ENCODE measurements at places on chromosomes 12 and 14.
A peak's percentile ranks its signal among the peaks of the same experiment; 100 is the strongest.

DNA sequence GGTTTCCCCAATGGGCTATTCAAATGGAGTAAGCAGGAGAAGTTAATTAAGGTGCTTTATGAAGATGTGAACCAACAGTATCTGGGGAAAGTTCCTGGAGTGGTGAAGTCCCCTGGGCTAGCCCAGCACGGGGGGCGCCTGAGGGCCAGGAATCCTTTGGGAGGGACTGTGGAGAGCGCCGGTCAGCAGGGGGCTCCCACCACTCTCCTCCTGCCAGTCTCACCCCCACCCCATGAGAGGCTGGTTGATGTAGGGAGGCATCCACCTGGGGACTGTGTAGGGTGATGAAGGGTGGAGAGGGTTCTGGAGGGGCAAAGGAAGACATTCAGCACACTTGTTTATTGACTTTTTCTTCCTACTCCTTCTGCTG is 4.4 kb downstream of the CEBPE start:
- DNase-seq, result no peak

DNA sequence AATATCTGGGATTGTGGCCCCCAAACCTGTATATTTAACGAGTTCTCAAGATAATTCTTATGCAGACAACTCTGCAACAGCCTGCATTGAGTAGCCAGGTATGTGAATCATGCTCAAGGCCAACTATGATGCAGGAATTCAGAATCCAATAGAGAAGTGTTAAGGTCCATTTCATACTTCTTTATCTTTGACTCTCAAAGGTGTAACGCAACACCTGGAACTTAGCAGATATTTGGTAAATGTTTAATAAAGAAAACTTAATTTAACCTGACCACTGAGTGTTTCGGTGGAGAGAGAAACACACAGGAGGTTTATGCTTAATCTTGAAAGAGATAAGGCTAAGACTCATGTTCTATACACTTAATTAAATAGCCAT is 156.5 kb upstream of the PLEKHG7 start:
- no peak for DNase-seq

DNA sequence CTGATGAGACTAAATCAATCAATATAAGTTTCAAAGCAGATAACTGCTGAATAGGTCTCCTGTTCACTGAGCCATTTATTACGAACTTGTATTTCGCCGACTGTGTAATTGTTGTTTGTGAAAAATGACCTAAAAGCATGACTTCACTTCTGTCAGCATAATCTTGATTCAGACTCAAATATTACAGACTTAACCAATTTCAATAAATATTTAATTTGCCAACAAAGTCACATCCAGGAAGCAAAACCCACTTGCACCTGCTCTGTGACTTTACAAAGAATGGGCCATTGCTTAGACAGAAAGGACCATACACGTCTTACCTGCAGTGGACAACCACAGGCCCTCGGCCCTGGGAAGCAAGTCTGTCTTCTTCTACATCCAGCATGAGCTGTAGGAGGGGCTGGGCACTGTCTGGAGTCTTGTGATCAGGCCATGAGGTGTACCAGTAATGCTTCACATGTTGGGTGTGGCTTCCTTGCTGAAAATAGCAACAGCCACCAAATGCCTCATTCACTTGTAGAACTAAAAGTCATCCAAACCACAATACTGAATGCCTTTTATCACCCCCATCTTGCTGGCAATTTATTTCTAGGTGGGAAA is 23.5 kb upstream of the PTPRB start:
- no peak for DNase-seq

DNA sequence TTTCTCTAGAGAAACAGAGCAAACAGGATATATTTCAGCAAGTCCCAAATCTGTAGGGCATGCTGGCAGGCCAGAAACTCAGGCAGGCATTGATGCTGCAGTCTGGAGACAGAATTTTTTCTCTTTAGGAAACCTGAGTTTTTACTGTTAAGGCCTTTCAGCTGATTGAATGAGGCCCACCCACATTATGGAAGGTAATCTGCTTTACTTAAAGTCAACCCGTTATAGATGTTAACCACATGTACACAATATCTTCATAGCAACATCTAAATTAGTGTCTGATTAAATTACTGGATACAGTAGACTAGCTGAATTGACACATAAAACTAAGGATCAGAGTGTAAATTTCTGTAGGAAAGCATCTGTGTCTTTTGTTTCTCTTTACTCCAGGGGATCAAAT is 65.2 kb downstream of the SRGAP1 start:
- DNase-seq, result no peak

DNA sequence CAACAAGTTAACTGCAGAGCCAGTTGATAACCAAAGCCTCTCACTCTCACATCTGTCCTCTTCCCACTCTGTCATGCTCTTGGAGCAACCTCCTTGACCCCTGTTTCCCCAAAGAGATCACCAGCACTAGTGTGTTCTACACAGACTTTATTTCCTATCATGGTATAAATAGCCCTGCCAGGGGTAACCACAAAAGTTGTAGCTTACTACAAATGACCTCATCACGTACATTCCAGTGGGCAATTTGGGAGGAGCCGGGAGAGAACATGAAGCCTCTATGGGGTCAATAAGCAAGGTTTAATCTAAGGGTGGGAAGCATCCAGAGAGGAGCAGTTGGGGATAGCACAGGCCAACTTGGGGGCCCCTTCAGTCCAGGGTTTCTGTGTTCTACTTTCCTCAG is 186.5 kb downstream of the KCNA5 start:
- DNase-seq, result no peak

GRCh38 chr14:105499256-105500035 is 8.4 kb downstream of the TEDC1 start:
- DNase-seq, result no peak

DNA sequence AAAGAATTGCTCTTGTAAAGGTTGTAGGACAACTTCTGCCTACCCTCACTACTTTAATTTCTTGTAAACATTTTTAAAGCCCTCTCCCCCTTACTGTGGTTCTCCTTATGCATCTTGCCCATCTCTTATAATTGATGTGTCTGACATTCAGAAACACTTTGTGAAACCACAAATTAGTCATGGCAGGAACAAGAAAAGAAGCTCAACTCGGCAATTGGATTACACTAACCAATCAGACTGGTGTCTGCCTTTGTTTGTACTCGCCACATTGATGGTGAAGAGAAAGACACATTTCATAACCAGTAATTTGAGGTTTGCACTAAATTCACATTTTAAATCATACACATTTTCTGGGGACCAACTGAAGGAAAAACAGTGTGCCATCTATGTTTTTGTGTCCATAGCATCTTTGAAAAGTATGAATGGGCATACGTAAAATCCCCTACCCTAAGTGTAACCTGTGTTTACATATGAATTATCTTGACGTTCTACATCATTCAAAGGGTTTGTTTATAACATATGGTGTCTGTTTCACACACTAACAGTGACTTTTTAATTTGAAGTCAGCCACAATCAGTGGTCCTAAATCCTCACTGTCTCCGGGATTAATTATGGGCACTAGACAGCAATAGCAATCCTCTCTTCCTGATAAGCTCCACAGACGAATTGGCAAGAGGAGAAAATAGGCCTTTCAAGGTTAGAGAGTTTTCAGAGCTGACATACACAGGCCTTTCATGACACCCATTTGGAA is 49.9 kb downstream of the OTX2 start:
- no peak for DNase-seq

- DNase-seq, result no peak
Measured at GRCh38 chr14:65422088-65422834, 9.7 kb downstream of the FUT8 start.

DNA sequence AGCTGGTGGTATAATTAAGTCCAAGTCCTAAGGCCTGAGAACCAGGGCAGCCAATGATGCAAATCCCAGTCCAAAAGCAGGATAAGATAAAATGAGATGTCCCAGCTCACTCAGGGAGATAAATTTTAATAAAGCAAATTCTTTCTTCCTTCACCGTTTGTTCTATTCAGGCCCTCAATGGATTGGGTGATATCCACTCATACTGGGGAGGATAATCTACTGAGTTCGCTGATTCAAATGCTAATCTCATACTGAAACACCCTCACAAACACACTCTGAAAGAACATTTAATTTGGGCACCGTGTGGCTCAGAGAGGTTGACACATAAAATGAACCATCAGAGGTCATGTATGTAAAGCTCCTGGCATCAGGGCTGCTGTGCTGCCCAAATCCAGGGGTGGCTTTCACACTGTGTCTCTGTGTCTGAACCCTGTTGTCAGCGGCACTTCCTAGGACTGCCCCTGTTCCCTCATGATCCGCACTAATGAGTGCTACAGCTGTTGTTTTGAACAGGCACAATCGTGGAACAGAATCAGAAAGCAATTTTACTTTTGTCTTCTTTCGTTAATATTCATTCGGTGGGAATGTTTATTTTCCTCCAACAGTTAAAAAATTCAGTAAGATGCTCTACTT is 428.5 kb upstream of the FBXO33 start:
- no peak for DNase-seq

- DNase-seq, result peak; percentile 5
Measured at GRCh38 chr14:44657696-44658388, 150.8 kb upstream of the FSCB start.

GRCh38 chr12:109642506-109643132 is 69.0 kb downstream of the MVK start:
- no peak for DNase-seq

GRCh38 chr14:47240748-47241437 is 434.5 kb downstream of the MDGA2 start:
- DNase-seq, result no peak

DNA sequence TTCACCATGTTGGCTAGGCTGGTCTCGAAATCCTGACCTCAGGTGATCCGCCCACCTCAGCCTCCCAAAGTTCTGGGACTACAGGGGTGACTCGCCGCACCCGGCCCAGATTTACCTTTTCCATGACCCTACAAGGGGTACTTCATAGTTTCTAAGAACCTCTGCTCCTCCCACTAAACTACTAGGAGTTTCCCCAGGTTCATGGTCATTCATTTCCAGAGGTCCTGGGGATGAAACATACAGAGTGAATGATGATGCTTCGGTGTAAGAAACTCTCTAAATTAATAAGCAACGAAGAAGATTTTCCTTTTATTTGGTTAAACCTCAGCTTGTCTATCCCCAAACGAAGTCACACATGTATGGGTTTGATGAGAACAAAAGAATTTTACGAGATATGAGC is 56.9 kb downstream of the AMN start:
- no peak for DNase-seq

GRCh38 chr14:61326146-61326545 is 4.8 kb downstream of the PRKCH start:
- no peak for DNase-seq

DNA sequence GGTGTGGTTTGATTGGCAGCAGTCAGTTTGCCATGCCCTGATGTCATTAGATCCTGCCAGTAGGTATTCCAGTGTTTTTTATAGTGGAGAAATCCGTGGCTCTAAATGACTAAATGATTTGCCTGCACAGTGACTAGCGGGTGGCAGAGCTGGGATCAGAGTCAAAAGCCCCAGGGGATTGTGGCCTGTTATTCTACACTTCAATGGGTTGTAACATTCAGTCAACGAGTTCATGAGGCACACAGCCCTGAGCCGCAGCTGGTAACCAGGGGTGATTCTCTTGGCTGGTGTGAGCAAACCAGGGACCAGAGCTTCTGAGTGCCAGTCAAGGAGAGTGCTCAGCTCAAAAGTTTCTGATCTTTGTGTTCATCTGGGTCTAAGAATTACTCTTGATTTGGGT is 1.8 kb downstream of the MYH6 start:
- no peak for DNase-seq

- DNase-seq, result no peak
Measured at GRCh38 chr12:54258201-54258681, 21.7 kb downstream of the CBX5 start.

GRCh38 chr12:508795-509194 is 49.1 kb downstream of the B4GALNT3 start:
- DNase-seq, result no peak

Data from NCI-H1930 (cell line).